ENCODE measurements at places on chromosomes 2 and 18. TPM values are rescaled to one million over a fixed set of nuclear protein-coding genes. Genes with fewer than 3 reads are reported as not detected.

Gene ERBB4
- total RNA-seq = 5.7 TPM

Gene SLC16A14
- total RNA-seq = 2.1 TPM

Gene ST8SIA3
- total RNA-seq = 1.5 TPM

Gene CHRNG
- not detected for total RNA-seq

Gene AGXT
- not detected for total RNA-seq

Gene CYP1B1
- total RNA-seq = 7.3 TPM

Gene DNAJC27
- 2.7 TPM for total RNA-seq

Gene ALLC
- not detected for total RNA-seq

Gene TBR1
- total RNA-seq = 0.37 TPM

All from H7 (cell line).